ENCODE measurements at places on chromosomes 1 and 21.

DNA sequence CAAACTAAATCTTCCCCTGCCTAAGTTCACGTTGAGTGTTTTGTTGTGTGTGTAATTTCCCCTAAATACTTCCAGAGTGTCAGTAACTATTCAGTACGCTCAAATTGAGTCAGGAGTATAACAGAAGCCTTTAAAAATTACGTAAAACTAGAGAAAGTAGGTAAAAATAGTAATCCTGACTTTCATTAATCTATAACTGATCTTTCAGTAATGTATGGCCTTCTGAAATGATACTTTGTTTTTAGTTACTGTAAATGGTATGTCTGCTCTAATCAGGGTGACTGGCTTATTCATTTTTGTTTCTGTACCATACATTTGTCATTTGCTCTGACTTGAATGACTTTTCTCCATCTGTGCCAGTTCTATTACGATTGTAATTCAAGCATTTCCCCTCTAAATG is 29.4 kb downstream of the MIER1 start:
- no peak for DNase-seq

- DNase-seq: no peak
These were observed 14.0 kb downstream of the TNNT2 start for GRCh38 chr1:201363467-201363866.

GRCh38 chr1:219090607-219091006 is 83.1 kb upstream of the LYPLAL1 start:
- DNase-seq: no peak

DNA sequence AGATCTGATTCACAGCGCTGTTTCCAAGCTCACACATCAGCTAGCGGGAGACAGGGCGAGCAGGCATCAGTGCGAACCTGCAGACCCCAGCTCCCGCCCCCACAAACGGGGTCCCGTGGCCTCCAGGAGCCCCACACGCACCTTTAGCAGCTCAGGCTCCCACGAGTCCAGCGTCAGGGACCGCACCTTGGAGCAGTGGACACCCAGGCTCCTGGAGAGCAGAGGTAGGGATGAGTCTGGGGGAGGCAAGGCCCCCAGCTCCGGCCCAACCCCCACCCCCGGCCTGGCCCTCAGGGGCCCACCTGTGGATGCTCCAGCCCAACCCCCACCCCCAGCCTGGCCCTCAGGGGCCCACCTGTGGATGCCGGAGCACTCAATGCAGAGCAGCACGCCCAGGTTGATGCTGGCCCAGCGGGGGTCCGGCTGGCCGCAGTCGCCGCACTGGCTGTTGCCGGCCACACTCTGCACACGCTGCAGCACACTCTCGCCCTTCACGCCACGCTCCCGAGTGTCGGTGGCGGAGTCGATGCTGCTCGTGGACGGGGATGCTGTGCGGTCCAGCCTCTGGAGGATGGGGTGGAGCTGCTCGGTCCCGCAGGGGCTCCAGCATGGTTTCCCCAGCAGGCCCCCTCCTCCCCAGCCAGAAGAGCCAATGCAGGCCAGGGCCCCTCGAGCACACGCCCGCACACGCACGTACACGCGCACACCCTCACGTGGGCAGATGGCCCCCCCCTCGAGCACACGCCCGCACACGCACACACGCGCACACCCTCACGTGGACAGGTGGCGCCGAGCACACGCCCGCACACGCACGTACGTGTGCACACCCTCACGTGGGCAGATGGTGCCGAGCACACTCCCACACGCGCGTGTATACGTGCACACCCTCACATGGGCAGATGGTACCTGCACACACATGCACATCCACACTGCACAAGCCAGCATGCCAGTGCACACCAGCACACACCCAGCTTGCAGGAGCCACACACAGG is 11.4 kb downstream of the ACAP3 start:
- DNase-seq: no peak

GRCh38 chr1:64163431-64163830 is 40.0 kb upstream of the UBE2U start:
- no peak for DNase-seq

DNA sequence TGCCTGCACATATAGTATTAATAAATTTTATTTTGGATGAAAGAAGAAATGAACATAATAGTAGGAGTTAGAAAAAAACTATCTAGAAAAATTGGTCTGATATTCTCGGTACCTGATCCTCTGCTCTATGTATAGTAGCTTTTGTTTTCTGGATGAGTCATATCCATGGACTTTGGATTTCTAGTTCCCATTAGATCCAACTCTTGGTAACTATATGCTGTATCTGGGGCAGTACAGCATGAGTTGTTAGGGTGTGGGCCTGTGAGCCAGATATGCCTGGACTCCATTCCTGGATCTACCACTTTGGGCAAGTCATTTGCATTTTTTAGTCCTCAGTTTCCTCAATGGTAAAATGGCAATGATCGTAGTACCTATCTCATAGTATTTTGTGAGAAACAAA is 372.2 kb upstream of the PKN2 start:
- no peak for DNase-seq

GRCh38 chr1:4317207-4317606 is 337.2 kb upstream of the AJAP1 start:
- DNase-seq: no peak

GRCh38 chr1:156693848-156694689 is 11.3 kb downstream of the CRABP2 start:
- DNase-seq: no peak

DNA sequence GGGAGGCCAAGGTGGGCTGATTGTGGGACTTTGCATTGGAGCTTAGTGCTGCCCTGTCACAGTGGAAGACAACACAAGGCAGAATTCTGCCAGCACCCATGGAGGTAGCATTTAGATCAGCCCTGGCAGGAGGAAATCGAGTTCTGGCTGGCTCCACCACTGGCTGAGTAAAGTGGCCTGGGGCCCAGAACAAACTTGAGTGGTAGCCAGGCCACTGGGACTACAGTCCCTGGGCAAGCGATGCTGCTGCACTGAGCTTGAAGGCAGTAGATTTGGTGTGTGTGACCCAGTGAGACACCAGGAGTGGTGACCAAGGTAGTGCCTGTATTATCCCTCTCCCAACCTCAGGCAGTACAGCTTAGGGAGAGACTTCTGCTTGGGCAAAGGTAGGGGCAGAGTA is 22.5 kb upstream of the UHMK1 start:
- DNase-seq: no peak

GRCh38 chr1:66437136-66437401 is 96.9 kb upstream of the SGIP1 start:
- DNase-seq: no peak

DNA sequence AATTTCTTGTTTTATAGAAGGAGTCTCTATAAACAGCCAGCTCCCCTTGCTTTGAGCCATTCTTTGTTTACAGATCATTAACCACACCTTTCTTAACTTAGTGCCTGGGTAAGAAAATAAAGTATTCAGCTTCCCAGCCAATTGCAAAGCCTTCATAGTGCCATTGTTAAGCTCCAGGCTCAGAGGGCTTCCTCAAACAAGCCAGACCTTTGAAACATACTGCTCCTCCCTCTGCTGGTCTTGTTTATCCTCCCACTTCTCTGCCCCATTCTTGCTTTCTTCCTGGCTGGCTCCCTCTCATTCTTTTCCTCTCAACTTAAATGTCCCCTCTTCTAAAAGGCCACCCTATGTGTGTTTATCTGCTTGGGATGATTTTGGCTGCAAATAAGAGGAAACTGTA is 319.4 kb upstream of the ST6GALNAC5 start:
- no peak for DNase-seq

- no peak for DNase-seq
These were observed 27.2 kb upstream of the SRP9 start for GRCh38 chr1:225750420-225750819.

- no peak for DNase-seq
These were observed 301.8 kb upstream of the DUSP10 start for GRCh38 chr1:222043444-222044292.

DNA sequence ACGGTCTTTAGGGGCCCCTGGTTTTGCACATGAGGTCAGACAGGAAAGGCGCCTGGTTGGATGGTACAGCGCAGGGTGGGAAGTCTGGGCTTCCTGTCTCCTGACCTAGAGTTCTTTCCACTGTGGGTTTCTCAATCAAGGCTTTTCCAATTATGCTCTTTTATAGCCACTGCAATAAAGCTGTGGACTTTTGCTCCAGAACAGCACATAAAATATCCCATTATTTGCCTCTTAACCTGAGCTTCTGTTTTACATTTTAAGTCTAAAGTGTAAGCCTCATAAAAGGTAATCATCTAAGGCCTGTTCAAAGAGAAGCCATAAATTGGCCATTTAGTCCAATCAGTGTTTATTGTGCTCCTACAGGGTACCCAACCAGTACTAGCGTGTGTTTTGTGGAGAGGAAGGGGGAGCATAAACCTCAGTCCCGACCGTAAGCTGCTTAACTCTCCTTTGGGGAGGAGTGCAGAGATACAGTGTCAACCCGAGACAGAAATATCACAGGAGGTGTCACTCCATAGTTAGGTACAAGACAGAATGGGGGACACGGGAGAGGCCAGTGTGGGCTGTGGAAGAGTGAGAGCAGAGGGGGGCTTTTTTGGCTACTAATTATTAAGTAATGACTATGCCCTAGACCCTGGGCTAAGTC is 270.0 kb downstream of the TRABD2B start:
- no peak for DNase-seq
